Panc1 (cell line): ENCODE measurements at places on chromosomes 5 and 9. TPM values are rescaled to one million over a fixed set of nuclear protein-coding genes. Genes with fewer than 3 reads are reported as not detected.

Gene SCGB3A2
- total RNA-seq, result 0.39 TPM

Gene TRMO
- total RNA-seq, result 10.4 TPM

Gene FAM193B
- total RNA-seq, result 58.5 TPM

Gene ANKRD18A
- total RNA-seq, result 9.6 TPM

Gene PITX1
- total RNA-seq, result 41.5 TPM

Gene CBY3
- total RNA-seq, result 0.39 TPM

Gene PCDHGA8
- 0.18 TPM for total RNA-seq

Gene TLX3
- total RNA-seq, result not detected

Gene SLC46A2
- not detected for total RNA-seq

Gene TAF11L10
- total RNA-seq, result not detected

Gene FBXL7
- total RNA-seq, result not detected

Gene C5orf58
- total RNA-seq, result 0.15 TPM

Gene CDH10
- total RNA-seq, result 0.72 TPM

Gene DIPK1B
- 10.6 TPM for total RNA-seq

Gene TDRD7
- 10.6 TPM for total RNA-seq

Gene C8G
- total RNA-seq, result 2.9 TPM

Gene OR2S2
- total RNA-seq, result not detected

Gene C5
- total RNA-seq, result 1.6 TPM

Gene ANKRD31
- total RNA-seq, result not detected

Gene ZDHHC21
- total RNA-seq, result 3.4 TPM

Gene SPINK6
- not detected for total RNA-seq

Gene MEIKIN
- total RNA-seq, result not detected

Gene ADCY2
- total RNA-seq, result 0.13 TPM

Gene SLC25A2
- 0.28 TPM for total RNA-seq

Gene HBEGF
- total RNA-seq, result 5.0 TPM

Gene ADAMTS2
- 0.13 TPM for total RNA-seq

Gene PCDHGA7
- 0.18 TPM for total RNA-seq

Gene PCDHA10
- total RNA-seq, result 0.33 TPM

Gene FAM81B
- total RNA-seq, result not detected

Gene SLC6A18
- not detected for total RNA-seq

Gene SAPCD2
- 18.4 TPM for total RNA-seq

Gene FEM1C
- 10.4 TPM for total RNA-seq

Gene PCDHGA12
- total RNA-seq, result 0.21 TPM

Gene FCHO2
- total RNA-seq, result 25.3 TPM

Gene C1QTNF2
- 0.44 TPM for total RNA-seq

Gene SHISAL2B
- not detected for total RNA-seq

Gene IFNW1
- total RNA-seq, result not detected

Gene RPL37
- total RNA-seq, result 916 TPM

Gene FOXD4L5
- 0.08 TPM for total RNA-seq

Gene SAXO1
- not detected for total RNA-seq
